CD4-positive, alpha-beta T cell treated with Interleukin-10 for 1 hour (primary cell): ENCODE measurements at places on chromosomes 1 and 21.

DNA sequence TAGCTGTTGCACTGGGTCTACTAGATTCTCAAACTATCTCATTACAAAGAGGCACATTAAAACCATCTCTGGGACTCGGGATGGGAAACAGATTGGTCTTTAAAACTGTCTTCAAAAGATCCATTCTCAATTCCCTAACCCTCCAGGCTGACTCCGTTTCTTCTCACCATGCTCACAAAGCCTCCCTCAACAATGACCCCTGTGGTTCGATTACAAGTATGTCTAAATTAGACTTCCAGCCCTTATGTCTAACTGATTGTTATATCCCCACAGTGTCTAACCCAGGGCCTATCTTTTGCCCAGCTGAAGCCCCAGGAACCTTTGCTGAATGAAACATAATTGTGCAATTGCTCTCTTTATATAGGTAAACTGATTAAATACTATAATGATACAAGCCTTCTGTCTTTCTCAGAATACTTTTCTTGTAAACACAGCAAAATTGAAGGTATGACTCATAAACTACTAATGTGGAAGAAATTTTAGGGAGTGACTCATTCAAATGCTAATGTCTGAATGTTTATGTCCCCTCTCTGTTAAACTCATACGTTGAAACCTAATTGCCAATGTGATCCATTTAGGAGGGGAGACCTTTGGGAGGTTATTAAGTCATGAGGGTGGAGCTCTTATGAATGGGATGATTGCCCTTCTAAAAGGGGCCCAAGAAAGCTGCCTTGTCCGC is 65.6 kb upstream of the DAB1 start:
- DNase-seq: no peak

- no peak for DNase-seq
These were observed 8.0 kb upstream of the MEX3A start for GRCh38 chr1:156090138-156090839.

GRCh38 chr1:9194024-9194423 is 40.5 kb upstream of the H6PD start:
- DNase-seq: no peak

DNA sequence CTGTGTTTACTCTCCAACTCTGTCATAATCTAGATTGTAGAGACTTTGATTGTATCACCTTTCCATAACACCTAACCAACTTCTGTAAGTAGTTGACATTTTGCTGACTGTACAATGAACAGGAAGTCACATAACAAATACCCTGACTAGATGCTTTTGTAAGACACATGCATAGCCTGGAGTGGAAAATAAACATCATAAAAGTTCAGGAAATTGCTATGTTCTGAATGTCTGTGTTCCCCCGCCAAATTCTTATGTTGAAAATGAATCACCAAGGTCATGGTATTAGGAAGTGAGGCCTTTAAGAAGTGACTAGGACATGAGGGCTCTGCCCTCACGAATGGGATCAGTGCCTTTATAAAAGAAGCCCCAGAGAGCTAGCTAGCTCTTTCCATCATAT is 40.4 kb upstream of the ZSWIM5 start:
- DNase-seq: peak; percentile 8

- no peak for DNase-seq
These were observed 28.5 kb upstream of the XPR1 start for GRCh38 chr1:180603223-180603849.

DNA sequence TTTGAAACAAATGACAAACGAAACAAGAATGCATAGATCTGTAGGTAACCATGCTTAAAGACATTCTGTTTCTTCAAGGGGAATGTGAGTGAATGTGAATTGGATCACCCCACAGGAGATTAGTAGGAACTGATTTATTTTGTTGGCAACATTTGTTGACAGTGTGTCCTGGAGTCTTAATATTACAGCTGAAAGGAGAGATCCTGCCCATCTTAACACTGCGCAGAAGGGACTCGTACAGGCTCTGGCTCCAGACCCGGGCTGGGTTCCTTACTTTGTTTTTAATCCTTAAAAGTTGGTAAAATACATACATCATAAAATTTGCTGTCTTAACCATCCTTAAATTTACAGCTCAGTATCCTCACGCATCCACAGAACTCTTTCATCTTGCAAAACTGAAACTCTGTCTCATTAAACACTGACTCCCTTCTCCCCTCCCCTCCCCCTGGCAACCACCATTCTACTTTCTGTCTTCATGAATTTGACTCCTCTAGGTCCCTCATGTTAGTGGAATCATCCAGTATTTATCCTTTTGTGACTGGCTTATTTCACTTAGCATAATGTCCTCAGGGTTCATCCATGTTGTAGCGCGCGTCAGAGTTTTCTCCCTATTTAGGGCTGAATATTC is 74.1 kb downstream of the GALNT2 start:
- DNase-seq: no peak

DNA sequence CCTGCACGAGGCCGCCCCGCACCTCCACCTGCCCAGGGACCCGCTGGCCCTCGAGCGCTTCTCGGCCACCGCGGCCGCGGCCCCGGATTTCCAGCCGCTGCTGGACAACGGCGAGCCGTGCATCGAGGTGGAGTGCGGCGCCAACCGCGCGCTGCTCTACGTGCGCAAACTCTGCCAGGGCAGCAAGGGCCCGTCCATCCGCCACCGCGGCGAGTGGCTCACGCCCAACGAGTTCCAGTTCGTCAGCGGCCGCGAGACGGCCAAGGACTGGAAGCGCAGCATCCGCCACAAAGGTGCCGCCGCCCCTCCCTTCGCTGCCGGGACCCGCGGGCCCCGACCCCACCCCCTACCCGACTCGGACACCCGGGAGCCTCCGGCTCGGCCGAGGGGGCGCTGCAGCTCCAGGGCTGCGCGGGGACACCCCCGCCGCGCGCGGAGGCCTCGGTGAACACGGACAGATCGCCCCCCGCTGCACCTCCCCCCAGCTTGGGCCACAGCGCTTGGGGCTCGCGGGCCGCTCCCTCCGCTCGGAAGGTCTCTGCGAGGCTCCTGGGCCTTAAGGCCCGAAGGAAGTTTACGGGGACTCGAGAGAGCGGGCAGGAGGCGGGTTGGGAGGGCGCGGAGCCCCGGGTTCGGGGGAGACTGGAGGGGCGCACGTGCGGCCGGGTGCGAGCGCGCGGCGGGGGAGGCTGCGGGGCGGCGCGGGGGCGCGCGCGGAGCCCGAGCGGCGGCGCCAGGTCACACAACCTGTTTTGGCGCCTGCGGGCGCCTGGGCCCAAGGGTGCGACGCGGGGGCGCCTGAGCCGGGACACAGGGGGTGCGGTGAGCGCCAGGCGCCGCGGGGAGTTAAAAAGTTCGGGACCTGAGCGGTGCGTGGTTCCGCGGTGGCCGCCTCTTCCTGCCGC is 1.2 kb downstream of the SAMD11 start:
- no peak for DNase-seq

- no peak for DNase-seq
These were observed 34.9 kb upstream of the CACHD1 start for GRCh38 chr1:64435000-64435399.

GRCh38 chr1:119662034-119662437 is 14.0 kb upstream of the ZNF697 start:
- no peak for DNase-seq

GRCh38 chr1:221772117-221772516 is 30.2 kb upstream of the DUSP10 start:
- DNase-seq: no peak

DNA sequence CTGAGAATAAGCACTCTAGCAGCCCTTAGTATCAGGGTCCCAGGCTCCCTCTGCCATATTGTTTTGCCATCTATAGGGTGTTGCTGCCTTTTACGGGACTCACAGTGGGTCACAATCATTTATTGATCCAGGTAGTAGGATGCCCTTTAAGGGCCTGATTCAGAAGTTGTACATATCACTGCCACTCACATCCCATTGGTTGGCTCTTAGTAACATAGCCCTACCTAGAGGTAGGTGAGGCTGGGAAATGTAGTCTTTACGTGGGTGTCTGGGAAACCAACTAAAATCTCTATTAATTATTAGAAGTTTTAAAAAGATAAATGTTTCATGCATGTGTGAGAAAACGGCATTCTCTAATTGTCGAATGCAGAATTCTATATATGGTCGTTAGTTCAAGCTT is 78.8 kb upstream of the ATP5PO start:
- no peak for DNase-seq

DNA sequence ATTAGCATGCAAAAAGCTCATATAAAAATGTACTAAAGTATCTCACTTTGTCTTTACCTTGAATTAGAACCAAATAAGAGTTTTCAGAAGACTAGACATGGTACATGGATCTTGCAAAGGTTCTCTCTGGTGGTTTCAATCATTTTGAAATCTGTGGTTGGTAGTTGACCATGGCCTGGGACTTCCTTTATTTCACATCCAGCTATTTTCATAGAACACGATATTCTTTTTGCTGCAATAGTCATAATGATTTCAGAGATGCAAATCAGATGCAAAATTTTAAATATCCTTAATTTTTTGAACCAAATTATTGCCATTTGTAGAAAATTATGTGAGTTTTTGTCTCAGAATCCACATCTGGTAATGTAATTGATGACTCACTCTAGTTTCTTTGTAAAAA is 375.1 kb upstream of the ZP4 start:
- no peak for DNase-seq

DNA sequence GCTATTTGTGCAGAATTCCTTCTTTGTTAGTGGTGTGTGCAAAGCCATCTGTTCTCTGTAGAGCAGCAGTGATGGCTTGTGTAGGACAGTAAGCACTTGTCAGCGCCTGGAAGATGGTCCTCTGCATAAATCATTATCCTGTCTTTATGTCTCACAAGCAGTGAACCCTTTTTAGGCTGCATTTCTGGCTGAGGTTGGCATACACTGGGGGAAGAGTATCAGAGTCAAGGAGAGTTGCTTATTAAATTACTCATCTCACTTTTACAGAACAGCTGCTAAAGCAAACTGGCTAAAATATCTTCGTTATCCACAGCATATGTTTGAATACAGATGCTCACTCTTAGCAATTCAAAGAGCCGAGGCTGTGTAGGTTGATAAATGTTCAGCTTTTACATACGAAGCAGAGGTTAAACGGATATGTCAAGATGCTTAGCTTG is 54.6 kb upstream of the NCAM2 start:
- no peak for DNase-seq

DNA sequence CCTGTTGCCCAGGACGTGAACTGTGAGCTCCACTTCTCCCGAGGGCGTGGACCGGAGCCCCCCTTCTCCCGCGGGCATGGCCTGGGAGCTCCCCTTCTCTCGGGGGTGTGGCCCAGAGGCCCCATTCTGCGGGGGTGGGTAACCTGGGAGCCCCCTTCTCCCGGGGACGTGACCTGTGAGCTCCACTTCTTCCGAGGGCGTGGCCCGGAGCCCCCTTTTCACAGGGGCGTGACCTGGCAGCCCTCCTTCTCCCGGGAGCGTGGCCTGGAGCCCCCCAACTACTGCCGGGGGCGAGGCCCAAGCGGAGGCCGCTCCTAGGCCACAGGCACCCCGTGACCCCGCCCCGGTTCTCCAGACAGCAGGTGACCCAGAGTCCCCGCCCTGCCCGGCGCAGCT is 320 bp downstream of the C1orf174 start:
- DNase-seq: no peak

GRCh38 chr1:199292896-199293295 is 654.1 kb downstream of the PTPRC start:
- DNase-seq: no peak

GRCh38 chr1:32816676-32817158 is 441 bp downstream of the YARS1 start:
- no peak for DNase-seq

- no peak for DNase-seq
These were observed 8.0 kb downstream of the ADGRL2 start for GRCh38 chr1:81808760-81809159.

DNA sequence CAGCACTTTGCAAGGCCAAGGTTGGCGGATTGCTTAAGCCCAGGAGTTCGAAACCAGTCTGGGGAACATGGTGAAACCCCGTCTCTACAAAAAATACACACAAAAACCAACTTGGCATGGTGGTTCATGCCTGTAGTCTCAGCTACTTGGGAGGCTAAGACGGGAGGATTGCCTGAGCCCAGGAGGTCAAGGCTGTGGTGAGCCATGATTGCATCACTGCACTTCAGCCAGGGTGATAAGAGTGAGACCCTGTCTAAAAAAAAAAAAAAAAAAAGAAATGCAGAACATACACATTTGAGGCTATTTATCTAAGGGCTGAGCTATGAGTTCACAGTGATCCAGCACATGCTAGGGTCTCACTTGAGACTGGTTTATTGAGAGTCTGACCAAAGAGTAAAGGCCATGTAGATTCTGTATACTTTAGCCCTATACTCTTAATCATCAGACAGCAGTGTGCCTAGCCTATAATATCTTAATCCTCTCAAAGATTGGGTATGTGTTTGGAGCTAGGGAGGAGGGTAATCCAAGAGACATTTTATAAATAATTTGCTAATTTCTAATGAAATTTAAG is 23.9 kb downstream of the RNF2 start:
- no peak for DNase-seq

- DNase-seq: peak; percentile 40
These were observed 548 bp upstream of the CDC20 start for GRCh38 chr1:43358121-43358745.

DNA sequence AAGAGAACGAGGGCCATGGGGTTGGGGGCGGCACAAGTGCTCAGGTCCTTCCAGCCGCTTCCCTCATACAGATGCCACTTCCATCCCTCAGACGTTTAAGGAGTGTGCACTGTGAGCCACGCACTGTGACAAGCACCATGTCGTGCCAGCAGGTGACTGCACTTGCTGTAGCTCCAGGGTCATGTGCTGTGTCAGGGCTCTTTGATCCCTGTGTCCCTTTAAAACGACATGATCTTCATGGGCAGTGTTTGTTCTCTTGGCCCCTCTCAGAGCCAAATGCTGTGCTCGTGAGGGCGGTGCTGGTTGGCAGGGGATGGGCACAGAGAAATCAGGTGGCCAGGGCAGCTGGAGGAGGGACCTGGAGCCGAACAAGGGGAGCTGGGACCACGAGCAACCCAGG is 19.9 kb downstream of the IL10RB start:
- no peak for DNase-seq

DNA sequence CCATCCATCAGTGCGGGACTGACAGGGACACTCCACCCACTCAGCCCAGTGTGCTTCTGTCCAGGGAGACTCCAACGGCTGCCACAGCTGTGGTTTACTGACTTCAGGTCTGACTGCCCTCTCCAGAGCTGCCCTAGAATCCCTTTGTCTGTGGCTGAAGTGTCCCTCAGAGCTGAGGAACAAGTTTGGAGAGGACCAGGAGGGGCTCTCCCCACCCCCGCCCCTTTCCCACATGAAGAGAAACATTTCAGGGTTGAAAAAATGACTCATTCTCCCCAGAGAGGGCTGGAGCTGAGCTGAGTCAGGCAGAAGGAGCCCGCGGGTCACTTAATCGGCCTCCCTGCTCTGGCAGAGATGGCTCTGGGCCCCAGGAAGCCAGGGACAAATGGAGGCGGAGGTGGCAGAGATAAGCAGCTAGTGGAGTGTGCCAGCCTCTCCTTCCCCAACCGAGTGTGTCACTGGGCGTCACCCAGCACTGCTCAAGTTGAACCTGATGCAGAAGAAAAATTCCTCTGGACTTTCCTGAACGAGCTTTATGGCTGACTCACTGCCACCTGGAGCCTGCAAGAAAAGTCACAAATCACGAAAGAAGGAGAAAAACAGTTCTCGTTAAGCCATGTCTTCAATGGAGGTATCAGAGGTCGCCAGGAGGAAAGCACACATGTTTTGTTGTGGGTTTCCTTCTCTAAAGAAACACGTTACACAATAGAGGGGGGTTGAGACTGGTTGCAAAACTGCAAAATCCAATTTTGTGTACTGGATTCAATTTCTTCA is 34.3 kb upstream of the ECE1 start:
- DNase-seq: peak; percentile 40

GRCh38 chr21:34688145-34688544 is 19.4 kb downstream of the CLIC6 start:
- DNase-seq: no peak

GRCh38 chr1:176017722-176018121 is 189.4 kb downstream of the COP1 start:
- no peak for DNase-seq

GRCh38 chr1:53406551-53407235 is 52.5 kb upstream of the DMRTB1 start:
- no peak for DNase-seq
